Mesenteric fat pad (tissue), 1 donor: ENCODE measurements at places on chromosomes 11 and 22. TPM values are rescaled to one million over a fixed set of nuclear protein-coding genes. Genes with fewer than 3 reads are reported as not detected.
A peak's percentile ranks its signal among the peaks of the same experiment; 100 is the strongest.

SAA4 gene
- total RNA-seq, result 4.1 TPM

OR4C45 gene
- not detected for total RNA-seq

GGTLC2 gene
- not detected for total RNA-seq

CRACR2B gene
- 6.8 TPM for total RNA-seq

PRR33 gene
- total RNA-seq, result not detected

OR56A1 gene
- total RNA-seq, result 0.03 TPM

OR51G1 gene
- not detected for total RNA-seq

MUC2 gene
- total RNA-seq, result 0.80 TPM

EXPH5 gene
- total RNA-seq, result 0.87 TPM

C11orf42 gene
- not detected for total RNA-seq

UBQLNL gene
- 0.19 TPM for total RNA-seq

GRM5 gene
- total RNA-seq, result 0.22 TPM

DNA sequence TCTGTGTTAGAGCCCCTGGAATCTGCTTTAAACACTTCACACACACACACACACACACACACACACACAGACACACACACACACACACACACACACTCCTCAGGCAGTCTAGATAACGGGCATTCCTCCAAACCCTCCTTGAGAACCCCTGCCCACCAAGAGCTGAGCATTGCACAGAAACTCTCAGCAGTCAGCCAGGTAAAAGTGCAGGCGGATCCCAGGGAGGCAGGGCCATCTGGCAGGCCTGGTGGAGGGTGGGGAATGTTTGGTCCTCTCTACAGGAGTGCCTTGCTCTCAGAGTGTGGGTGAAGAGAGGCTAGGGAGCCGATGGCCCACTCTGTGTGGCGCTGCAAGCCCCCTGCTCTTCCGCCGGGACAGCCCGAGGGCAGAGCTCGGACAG, 190.2 kb downstream of the BUD13 start:
- no peak for DNase-seq

DNA sequence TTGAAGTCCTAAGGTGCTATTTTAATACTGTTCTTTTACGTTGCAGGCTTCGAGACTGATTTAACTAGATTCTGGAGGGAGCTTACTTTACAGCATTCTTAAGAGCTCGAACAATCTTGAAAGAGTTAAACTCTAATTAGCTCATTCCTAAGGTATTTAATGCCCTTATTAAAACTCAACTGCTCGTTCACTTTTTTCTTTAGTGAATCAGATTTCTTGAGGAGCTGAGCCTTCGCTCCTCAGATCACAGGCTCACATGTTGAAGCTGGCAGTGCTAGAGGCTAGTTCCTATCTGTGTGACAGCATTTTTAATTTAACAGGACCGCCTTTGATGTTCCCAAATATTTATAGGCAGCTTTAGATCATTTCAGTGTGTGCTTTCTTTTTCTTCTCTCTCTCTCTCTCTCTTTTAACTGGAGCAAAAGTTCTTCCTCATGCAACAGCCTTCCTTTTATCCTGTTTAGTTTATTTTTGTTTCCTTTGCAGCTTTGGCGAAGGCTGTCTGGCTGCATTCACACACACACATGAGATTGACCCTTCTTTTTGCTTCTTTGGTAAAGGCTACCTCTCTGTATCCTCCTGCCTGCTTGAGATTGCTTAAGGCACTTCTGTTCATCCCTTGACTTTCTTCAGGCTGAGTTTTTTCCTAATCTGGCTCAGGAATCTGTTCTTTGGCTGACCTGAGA, 21.0 kb downstream of the ZNRF3 start:
- peak; percentile 2 for DNase-seq

DNA sequence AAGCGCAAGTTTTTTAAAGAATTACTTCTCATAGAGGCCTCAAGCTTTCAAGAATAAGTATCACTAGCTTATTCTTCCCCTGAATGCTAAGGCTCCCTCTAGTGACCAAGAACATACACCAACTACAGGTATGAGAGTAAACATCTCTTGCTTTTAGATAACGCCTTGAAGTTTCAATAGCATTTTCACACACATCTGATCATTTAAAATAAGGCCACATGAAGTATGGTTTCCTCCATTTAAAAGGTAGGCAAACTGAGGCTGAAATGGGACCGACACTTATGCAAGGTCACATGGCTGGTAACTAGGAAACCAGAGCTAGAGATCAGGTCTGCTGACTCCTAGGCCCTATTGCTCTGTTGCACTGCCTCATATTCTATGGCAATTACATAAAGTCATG, 66.5 kb downstream of the CCDC34 start:
- no peak for DNase-seq

- DNase-seq, result no peak
Observed at GRCh38 chr11:5171856-5172255, 17.3 kb upstream of the OR52A1 start.

- DNase-seq, result peak; percentile 72
Observed at GRCh38 chr11:16764888-16765287, 26.4 kb downstream of the C11orf58 start.

- no peak for DNase-seq
Observed at GRCh38 chr11:113022262-113022661, 61.0 kb downstream of the NCAM1 start.

- no peak for DNase-seq
Observed at GRCh38 chr11:12393691-12394090, 16.3 kb downstream of the PARVA start.

DNA sequence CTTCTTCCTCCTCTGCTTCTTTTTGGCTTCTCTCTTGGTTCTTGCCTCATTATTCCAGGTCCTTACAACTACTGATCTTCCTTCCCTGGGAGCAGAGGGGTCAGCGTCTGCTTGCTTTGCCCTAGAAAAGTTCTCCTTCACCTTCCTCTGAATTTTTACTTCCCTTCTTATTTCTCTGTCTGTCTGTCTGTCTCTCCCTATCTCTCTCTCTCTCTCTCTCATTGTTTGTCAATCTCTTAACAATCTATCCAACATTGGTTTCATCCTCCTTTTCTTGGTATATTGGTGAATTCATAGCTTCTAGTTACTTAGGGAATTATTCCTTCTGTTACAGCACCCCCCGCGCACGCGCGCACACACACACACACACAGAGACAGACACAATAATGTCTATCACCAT, 559.1 kb downstream of the MN1 start:
- DNase-seq, result no peak

GRCh38 chr22:40310768-40311120, 35.6 kb upstream of the ADSL start:
- no peak for DNase-seq

GRCh38 chr11:86431258-86431657, 56.6 kb downstream of the CCDC81 start:
- DNase-seq, result no peak

GRCh38 chr11:35735903-35736302, 73.3 kb downstream of the TRIM44 start:
- no peak for DNase-seq

- DNase-seq, result no peak
Observed at GRCh38 chr22:39087881-39088684, 9.0 kb upstream of the APOBEC3H start.

GRCh38 chr22:46107089-46107664, 43.1 kb upstream of the PPARA start:
- DNase-seq, result no peak

DNA sequence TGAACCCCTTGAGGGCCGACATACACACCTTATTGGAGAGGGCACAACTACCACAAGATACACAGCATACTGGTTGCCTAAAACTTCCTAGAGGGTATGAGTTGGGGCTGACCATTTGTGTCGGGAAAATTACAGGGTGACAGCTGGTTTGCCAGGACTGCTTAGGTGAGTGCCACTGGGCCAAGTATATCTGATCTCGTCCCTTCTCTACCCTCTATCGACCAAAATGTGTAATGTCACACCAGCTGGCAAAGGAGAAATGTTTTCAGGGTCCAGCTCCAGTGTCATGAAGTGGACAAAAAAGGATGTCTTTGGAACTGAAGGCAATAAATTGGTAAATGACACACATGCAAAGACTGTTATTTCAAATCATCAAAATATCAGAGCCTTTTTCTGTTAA, 126.1 kb downstream of the PGR start:
- DNase-seq, result no peak

GRCh38 chr11:75677275-75677674, 8.4 kb upstream of the MAP6 start:
- DNase-seq, result no peak

DNA sequence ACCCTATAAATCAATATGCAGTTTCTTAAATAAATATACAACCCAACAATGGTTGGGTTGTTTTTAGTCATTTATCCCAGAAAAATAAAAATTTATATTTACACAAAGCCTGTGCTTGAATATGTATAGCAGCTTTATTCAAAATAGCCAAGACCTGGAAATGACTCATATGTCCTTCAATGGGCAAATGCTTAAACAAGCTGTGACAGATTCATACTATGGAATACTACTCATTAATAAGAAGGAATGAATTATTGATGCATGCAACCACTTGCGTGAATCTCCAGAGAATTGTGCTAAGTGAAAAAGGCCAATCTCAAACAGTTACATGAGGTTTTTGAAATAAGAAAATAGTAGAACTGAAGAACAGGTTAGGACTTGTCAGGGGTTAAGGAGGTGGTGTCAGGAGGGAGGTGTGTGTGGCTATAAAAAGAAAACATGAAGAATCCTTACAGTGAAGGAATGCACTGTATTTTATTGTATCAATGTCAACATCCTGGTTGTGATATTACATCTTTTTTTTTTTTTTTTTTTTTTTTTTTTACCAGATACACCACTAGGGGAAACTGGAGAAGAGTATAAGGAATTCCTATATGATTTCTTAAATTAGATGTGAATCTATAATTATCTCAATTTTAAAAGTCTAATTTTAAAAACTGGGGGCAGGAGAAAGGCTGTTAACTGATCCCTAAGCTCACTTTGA, 82.4 kb upstream of the CD44 start:
- DNase-seq, result no peak
